Hematopoietic multipotent progenitor cell treated with erythropoietin and hydrocortisone succinate and interleukin-3 and kit ligand, for 4 days (in vitro differentiated cells): ENCODE measurements at places on chromosomes 7 and 10.

- DNase-seq = no peak
Measured at GRCh38 chr7:22427104-22427503, 70.2 kb upstream of the RAPGEF5 start.

DNA sequence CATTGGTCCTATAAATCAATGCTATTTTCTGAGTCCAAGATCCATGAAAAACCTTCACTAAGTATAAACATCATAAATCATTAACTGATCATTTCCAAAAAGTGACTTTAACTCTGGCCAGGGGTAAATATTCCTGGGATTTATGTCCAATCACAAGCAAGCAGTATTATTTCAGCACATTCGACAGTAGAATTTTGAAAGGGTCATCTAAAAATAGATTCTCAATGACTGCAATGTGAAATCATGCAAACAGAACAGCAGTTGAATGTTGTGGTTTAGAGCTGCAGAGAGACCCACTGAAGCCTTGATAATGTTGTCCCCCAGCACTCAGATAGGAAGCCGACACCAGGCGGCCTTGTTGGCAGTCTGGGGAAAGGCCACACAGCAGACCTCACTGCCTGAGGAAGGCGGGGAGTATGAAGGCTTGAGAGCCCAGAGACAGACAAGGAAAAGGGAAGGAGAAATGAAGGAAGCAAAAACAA, 38.1 kb downstream of the FAM107B start:
- DNase-seq = peak; percentile 85

DNA sequence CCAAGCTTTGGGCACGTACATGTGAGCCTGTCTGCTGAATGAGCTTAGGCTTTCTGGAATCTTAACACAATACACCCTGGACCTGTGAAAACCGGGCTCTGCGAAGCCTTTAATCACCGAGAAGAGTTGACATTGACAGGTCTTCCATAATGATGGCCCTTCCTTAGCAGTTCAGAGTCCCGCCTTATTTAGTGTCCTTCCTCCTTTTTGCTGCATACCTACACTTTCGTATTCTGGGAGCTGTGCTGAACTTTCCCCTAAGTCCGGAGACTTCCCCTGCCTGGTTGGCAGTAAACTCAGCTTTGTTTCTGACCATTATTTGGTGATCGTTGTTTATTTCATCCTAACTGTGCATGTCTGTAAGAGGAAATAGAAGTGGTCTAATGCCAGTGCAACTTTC, 212.0 kb downstream of the CAMK1D start:
- DNase-seq = no peak

- no peak for DNase-seq
Measured at GRCh38 chr7:133828906-133829305, 298.2 kb upstream of the LRGUK start.

GRCh38 chr7:137388916-137389315, 45.4 kb upstream of the PTN start:
- no peak for DNase-seq

GRCh38 chr7:40283391-40283790, 148.6 kb downstream of the SUGCT start:
- no peak for DNase-seq

DNA sequence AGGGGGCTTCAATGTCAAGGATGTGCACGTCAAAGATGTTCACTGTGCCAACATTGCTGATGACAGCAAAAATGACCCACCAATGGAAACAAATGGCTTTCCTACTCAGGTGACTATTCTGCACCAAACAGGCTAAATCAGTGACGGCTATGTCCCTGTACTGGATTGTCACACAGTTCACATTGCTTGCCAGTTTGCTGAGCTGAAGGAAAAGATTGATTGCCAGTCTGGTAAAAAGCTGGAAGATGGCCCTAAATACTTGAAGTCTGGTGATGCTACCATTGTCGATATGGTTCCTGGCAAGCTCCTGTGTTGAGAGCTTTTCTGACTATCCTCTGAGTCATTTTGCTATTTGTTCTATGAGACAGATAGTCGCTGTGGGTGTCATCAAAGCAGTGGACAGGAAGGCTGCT, 202.2 kb upstream of the ETV1 start:
- no peak for DNase-seq

DNA sequence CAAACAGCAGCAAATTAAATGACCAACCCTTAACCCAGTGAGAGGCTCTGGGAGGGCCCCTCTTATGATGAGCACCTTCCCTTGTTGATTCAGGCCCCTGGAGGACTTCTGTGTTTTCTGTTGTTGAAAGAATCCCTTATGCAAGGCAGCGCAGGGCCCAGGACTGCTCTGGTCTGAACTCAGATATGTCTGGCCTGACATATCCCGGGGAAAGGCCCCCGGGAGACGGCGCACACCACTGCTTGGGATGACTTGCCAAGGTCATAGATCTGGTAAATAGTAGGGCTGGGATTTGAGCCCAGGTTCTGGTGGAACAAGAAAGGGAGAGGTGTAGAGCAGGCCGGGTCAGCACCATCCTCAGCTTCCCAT, 124.0 kb downstream of the AOAH start:
- no peak for DNase-seq

DNA sequence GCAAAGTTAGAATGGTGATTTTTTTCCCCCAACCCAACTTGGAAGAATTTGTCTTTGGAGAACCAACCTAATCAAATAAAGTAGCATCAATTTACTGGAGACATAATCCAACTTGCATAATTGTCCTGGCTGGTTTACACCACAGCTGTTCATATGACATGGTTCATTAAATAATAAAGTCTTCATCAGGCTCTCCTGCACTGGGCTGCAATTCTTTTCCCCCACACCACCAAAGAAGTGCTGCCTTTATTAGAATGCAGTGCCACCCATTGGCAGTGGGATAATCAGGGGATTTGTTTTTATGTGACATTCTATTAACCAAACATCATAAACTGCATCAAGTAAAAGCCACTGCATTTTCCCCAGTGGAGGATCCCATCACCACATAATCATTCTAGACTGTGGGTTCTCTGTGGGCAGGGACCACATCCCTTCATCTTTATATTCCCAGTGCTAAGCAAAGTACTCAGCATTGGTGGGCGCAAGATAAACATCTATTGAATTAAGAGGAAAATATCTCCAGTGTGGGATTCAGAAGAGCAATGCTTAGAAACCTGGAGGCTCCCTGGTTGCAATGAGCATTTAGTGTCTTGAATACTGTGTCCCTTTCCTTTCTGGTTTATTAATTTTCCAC, 322.0 kb downstream of the KCNMA1 start:
- no peak for DNase-seq

GRCh38 chr10:70772627-70773026, 12.6 kb downstream of the TBATA start:
- no peak for DNase-seq

DNA sequence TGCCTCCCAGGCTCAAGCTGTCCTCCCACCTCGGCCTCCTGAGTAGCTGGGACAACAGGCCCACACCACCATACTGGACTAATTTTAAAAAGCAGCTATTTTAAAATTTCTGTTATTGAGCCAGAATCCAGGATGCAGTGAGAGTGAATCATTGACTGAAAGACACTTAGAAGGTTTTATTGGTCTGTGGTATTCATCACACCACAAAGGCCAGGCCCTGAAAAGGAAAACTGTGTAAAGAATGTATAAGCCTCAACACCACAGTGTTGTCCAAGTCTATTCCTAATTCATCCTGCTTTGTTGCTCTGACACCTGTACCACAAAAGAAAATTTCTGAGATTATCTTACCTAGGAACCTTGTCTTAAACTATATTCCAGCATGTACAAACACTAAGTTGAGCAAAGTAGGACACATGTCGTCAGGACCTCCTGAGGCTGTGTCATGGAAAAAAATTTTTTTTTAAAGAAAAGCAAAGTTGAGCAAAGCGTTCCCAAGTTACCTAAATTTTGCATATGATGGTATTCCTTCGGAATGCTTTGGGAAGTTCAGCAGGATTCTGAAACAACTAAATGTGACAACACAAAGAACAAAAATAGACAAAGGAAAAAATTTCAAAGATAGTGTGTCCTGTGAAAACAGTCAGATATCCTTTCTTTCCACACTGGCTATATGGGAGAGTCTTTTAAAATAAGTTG, 129.6 kb upstream of the MKLN1 start:
- DNase-seq = no peak

GRCh38 chr7:2894118-2894940, 50.2 kb upstream of the GNA12 start:
- peak; percentile 54 for DNase-seq
